KBM-7 (cell line): ENCODE measurements at places on chromosomes 6 and 20.
A peak's percentile ranks its signal among the peaks of the same experiment; 100 is the strongest.

DNA sequence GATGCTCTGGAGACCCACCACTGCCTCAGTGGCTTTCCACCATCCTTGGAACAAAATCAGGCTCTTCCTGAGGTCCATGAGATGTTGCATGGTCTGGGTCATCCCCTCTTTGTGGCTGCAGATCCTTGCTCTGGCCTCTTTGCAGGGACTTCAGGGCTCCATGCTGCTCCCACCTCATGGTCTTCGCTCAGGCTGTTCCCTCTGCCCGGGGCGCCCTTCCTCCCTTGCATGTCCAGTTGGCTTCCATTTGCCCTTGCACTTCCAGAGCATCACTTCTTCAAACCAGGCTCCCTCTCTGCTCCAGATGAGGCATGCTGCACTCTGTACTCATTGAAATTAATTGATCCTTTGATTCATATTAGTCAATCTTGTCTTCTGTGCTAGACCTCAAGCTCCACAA, 4.4 kb upstream of the PHACTR3 start:
- DNase-seq, result no peak

DNA sequence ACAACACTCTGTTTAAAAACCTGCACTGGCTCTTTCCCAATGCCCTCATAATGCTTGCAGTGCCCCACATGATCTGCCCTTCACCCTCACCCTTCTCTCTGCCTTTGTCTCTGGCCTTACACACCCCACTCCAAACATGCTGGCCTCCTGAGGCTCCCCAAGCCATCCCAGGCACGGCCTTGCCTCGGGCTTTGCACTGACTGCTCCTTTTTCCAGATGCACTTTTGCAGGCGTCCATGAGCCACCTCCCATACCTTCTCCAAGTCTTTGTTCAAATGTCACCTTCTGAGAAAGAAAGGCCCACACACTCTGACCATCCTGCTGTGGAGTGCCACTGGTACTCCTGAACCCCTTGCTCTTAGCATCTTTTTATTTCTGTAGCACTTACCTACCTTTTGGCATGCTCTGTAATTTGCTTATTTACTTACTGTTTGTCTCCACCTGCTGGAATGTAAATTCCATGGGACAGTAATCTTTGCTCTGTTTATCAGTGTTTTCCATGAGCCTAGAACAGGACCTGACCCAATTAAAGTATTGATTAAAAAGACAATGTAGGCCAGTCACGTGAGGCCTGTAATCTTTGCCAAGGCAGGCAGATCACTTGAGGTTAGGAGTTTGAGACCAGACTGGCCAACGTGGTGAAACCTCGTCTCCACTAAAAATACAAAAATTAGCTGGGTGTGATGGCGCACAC, 30.7 kb downstream of the GFRA4 start:
- no peak for DNase-seq

DNA sequence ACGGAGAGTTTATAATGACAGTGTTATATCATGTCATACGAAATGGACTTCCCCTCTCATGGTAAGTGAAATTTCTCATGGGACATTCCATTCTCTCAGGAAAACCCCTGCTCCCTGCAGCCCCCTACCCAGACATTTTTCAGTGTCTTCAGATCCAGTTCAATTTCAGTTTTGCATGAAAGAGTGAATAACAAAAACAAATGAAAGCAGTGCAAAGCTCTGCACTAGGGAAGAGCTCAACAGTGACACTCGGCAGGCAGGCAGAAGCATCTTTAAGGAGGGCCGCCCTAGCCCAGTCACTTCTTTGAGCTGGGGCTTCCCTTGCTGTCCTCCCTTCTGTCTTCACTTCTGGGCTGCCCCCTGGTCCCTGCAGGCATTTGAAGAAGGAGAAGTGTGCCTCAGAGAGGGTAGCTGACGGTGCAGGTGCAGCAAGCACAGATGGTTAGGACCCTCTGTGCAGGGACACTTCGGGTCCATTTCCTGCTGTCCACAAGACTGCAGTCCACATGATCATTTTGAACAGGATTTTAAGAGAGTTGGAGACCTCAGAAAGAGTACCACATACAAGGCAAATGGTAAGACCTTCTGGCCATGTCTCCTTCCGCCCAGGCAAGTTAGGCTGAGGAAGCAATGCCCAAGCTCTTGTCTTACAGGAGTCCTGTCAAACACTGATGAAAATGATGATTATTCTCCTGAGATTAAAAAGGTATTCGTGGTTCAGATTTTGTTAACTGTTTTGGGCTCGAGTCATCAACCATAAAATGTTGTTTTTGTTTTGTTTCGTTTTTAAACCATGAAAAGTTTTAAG, 5.4 kb upstream of the DUSP22 start:
- no peak for DNase-seq

- DNase-seq, result peak; percentile 73
Measured at GRCh38 chr6:16184129-16184528, 54.3 kb upstream of the GMPR start.

DNA sequence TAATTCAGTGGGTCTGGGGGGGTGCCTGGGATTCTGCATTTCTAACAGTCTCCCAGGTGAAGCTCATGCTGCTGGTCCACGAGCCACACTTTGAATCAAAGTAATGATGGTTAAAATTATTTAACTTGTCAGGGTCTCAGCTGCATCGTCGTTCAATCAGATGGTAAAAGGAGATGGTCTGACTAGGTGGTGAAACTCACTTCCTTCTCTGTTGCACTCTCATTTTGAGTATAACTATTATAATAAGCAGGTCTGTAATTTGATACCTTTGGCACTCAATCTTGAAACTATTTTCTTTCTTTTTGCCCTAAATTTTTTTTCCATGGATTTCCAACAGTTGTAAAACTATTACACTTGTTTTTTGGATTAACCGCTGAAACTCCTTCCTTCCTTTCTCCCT, 292.5 kb downstream of the FARS2 start:
- DNase-seq, result no peak

GRCh38 chr20:19423097-19423899, 210.9 kb downstream of the SLC24A3 start:
- no peak for DNase-seq

GRCh38 chr6:157456524-157456829, 75.5 kb downstream of the ZDHHC14 start:
- peak; percentile 71 for DNase-seq

DNA sequence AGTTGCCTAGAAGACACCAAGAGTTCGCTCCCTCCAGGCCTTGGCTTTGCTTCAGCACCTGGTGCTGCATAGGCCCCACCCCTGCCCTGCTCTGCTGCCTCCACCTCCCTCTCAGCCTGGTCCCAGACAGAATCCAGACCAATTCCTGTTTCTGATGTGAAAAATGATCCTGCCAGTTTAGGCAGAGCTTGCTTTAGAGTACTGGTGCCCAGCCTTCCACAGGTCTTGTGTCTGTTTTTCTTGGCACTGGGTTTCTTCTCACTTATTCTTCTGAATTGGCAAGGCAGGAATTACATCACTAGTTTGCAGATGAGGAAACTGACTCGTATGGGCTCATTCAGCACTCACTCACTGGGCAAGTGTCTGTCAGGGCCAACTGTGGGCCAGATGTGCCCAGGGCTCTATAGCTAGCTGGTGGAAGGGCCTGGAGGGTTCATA, 53.0 kb downstream of the HLA-A start:
- no peak for DNase-seq

DNA sequence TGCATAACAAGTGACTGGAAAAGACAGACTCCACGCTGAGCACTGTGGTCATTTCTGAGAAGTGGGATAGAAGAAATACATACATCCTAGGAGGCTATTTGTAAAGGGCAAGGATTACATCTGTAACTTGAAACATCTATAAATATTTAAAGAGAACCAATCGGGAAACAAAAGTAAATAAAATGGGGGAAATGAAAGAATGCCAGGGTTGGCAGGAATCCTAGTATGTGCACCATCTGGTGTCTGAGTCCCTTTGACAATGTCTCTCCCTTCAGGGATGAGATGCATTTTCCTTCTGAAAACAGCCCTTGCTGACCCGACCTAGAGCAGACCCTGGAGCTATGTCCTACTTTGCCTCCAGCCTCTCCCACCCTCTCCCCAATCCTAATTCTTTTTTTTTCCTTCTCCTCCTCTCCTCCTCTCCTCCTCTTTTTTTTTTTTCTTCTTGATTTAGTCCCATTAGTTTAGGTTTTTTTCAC, 53.2 kb downstream of the VSTM2L start:
- no peak for DNase-seq

- DNase-seq, result no peak
Measured at GRCh38 chr6:37512400-37513011, 12.8 kb upstream of the CCDC167 start.

DNA sequence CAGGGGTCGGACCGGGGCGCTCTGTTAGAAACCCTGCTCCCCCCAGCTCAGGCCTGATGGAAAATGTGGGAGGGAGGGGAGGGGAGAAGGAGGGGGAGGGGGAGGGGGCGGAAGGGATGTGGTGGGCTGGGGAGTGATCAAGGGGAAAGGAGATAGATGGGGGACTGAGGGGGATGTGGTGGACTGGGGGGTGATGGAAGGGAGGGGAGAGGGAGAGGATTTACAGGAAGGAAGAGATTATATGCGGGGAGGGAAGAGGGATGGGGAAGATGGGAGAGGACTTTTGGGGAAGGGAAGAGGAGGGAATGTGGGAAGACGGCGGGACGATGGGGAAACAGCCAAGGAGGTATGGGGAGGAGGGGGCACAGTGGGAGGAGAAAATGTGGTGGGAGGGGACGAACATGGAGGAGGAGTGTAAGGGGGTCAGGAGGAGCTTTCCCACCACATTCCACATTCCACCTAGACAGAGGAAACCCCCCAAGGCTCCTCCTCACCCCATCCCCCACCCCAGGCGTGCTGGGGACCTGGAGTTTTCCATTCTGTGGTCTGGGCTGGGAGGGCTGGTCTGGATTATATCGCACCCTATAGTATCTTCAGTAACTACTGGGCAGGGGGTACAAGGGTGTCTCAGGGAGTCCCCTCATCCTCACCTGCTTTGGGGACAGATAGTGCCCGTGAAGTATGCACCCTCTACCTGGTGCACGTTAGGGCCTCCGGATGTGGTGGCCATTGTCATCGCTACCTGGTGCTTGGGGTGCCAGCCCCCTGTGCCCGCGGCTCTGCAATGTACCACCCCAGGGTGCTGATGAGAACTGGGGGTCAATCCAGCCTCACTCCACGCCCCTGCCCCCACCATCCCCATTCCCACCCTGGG, 578 bp upstream of the PTGIS start:
- no peak for DNase-seq

DNA sequence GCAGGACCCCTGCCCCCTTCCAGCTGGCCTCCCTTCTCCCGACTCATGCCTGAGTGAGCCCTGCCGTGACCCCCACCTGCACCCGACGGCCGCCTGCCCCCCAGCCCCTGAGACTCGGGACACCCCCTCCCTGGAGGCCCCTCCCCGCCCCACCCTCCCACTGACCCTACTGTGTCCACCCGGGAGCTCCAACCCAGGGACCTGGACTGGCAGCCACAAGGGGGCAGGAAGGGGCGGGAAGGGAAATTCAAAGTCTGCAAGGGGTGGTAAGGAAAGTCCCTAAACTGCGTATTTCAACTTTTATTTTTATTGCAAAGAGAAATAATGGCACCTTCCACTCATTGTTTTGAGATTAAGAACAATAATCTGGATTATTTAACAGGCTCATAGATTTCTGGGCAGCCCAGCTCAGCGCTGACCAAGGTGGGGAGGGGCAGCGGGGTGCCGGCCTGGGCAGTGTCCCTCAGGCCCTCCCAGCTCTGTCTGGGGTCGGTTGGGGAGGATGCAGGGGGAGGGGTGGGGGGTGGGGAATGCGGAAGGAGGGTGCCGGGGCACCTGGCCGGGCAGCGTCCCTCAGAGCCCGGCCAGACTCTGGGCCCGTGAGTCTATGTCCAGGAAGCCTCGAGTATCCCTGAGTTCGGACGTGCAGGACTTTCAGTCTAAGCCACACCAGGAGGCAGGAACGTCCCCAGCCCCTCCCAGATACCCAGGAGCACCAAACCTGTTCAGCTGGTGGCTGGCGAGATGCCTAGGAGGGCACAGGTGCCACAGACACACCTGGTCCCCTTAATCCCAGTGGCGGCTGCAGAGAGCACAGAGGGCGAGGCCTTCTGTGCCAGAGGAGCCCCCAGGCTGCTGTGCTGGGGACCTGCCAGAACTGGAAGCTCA, 1.3 kb upstream of the PTK6 start:
- DNase-seq, result no peak

- no peak for DNase-seq
Measured at GRCh38 chr20:44023515-44024371, 109.1 kb downstream of the TOX2 start.

DNA sequence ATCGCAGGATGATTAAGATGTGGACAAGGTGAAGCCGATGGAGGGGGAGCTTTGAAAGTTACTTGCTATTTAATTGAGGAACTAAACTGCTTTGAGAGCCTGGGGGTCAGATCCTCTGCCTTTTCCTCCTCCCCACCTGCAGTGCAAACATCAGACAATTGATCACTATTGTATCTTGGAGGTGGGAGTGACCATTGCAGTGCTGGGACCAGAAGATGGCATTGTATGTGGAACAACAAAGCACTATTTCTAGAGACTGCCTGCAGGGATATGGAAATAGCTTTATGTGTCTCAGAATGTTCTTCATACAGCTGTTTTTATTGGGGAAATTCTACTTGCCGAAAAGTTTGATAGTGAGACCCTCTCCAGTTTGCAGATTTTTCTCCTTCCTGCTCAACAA, 4.2 kb downstream of the MOG start:
- DNase-seq, result no peak

DNA sequence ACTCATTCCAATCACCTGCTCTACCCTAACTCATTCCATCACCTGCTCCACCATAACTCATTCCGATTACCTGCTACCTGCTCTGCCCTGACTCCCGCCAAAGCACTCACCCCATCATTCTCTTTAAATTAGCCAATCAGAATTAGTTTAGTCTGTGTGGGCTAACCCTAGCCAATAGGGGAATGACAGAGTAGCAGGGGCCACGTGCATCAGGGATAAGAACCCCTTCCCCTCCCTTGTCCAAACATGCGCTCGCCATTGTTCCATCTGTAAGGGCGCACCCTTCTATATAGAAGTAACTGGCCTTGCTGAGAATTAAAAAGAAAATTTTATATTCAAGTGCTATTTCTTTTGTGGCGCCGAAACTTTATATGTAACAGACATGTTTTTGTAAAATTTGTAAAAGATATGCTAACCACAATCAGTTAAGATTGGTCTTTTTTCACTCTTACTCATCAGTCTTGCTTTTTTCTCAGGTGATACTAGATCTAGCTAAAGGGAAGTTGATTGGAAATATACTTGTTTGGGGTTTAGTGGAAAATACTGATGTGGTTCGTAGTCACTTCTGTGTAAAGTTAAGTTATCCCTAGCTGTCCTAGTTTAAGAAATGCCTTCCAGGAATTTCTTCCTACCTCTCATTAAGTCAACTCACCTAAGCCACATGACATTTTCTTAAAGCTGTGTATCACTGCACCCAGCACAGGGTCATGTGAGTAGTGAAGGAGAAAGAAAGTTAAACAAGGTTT, 16.5 kb downstream of the RTN4IP1 start:
- DNase-seq, result no peak

- no peak for DNase-seq
Measured at GRCh38 chr20:10094566-10095173, 59.9 kb downstream of the ANKEF1 start.
